ENCODE measurements at places on chromosomes 5 and 9. TPM values are rescaled to one million over a fixed set of nuclear protein-coding genes. Genes with fewer than 3 reads are reported as not detected.

DNA sequence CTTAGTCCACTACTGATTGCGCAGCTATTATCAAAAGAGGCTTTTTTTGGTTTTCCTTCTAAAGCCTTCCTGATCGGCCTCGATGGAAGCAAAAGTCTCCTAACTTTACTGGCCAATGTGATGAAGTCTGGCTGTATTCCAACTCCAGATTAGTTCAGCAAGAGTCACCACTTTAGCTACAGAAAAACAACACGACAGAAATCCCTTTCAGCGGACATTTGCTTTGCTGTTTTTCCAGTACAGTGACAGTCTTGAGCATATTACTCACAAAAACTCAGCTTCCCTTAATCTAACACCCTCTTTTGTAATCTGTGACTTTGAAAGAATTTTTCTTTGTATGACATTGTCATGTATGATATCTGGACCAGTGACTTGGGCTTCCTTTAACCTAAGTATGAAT, 95.7 kb downstream of the HOMER1 start:
- H3K4me1 ChIP-seq, result no peaks in the 10 kb centered on the region
- no peaks in the 10 kb centered on the region for H3K36me3 ChIP-seq
- no peak for DNase-seq
- no peak overlapping the region for H3K4me3 ChIP-seq
- no peak overlapping the region for H3K27ac ChIP-seq

DNA sequence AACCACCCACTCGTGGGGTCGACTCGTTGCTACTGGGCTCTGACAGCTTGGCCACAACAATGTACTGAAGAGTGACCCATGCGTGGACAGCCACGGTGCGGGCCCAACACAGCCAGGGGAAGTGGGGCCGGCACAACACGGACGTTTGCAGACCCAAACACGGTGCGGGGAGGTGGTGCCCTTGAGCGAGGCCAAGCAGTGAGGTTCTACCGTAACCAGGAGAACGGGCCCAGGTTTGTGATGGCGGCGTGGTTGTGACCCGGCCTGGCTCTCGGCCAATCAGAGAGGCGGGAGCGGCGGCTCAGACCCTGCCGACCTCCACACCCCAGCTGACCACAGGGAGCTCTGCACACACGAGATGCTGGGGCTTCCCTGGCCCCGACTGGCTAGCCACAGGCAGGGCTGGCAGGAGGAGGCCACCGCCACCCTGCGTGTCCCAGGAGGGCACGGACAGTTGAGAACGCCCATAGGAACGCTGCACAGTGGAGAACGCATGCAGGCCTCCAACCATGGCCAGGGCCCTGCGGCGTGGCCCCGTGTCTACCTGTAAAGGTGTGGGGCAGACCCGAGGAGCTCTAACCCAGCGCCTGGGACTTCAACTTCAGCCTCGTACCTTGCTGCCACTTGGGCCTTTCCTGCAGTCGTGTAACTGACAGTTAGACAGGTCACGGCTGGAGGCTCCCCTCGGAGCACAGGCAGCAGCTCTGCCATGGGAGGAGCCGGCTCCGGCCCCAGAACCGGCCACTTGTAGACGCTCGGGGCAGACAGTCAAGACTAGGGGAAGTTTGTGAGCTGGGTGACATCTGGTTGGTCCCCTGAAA, 13.7 kb downstream of the BRD3 start:
- no peak for DNase-seq
- no peak overlapping the region for H3K27ac ChIP-seq
- H3K27me3 ChIP-seq, result no peaks in the 10 kb centered on the region
- H3K36me3 ChIP-seq, result peaks cover 76% of the 10 kb centered on the region
- H3K4me1 ChIP-seq, result peaks cover 15% of the 10 kb centered on the region

- H3K4me1 ChIP-seq, result no peaks in the 10 kb centered on the region
- H3K27ac ChIP-seq, result no peak overlapping the region
- H3K4me3 ChIP-seq, result no peak overlapping the region
- no peaks in the 10 kb centered on the region for H3K36me3 ChIP-seq
Measured at GRCh38 chr9:12993466-12993865, 218.6 kb downstream of the LURAP1L start.

SPATA31A3 gene
- polyA plus RNA-seq, result not detected

GRIA1 gene
- polyA plus RNA-seq, result 0.18 TPM
